Calu3 (cell line): ENCODE measurements at places on chromosomes 3 and 15. TPM values are rescaled to one million over a fixed set of nuclear protein-coding genes. Genes with fewer than 3 reads are reported as not detected.

The STT3B gene
- total RNA-seq: 138 and 202 TPM in 2 replicates

The AMIGO3 gene
- total RNA-seq: 0.49 and 0.73 TPM in 2 replicates

GRCh38 chr15:65222891-65223290 lies 11.6 kb upstream of the CILP start:
- no peak for DNase-seq

DNA sequence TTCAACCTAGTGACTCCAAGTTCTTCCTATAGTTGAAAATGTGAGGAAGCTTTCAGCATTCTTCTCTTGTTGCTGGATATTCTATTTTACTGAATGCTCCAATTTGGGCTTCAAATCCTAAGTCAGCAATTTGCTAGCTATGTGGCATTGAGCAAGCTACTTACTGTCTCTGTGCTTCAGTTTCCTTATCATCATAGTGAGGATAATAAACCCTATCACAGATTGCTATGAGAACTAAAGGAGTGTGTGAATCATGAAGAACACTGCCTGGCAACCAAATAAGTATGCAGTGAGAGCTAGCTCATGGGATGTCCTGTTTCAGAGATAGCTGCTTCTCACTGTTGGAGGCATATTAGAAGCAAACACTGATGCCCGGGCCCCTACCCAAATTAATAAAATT lies 163.8 kb upstream of the CDIN1 start:
- no peak for DNase-seq
